ENCODE measurements at places on chromosomes 3 and 15.

DNA sequence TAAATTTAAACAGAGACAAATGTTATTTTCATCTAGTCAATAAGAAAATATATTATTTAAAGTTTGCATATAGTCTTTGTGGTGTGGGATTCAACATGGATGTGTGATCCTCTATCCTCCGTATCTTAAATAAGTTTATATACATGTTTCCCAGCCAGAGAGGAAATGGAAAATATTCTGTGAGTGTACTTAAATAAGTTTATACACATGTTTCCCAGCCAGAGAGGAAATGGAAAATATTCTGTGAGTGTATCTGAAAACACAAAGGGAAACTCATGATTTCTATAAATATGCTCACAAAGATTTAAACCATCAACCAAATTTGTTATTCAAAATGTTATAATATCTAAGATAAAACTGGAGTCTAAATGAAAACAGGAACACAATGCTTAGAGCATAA lies 110.0 kb upstream of the MELTF start:
- no peak for DNase-seq

GRCh38 chr3:23495507-23495906 lies 292.4 kb downstream of the UBE2E2 start:
- DNase-seq, result no peak

DNA sequence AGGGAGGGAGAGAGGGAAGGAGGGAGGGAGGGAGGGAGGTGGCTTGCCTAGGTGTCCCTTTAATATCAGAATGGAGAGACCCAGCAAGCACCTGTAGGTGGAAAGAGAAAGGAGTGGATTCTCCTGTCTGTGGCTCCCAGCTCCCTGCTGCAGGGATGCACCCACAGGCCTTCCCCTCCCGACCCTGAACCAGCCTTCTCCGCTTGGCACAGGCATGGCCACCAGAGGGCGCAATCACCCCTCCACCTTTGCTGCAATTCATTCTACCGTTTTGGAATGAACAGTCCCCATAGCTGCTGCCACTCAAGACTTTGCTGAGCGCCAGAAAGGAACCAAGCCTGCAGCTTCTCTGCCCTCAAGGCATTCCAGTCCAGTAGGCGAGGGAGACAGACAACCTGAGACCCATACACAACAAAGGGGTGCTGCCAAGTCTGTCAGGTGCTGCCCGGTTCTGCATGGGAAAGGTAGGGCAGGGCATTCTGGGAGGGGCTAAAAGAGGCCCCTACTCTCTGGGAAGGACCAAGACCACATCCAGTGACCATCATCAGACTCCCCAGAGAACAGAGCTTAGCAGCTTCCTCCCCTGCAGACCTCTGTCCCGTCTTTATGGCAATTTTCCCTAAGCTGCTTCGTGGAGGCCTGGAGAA lies 4.9 kb downstream of the TLR9 start:
- peak; percentile 77 for DNase-seq

GRCh38 chr3:171190668-171191067 lies 164.1 kb upstream of the SLC2A2 start:
- no peak for DNase-seq

- DNase-seq, result no peak
Observed at GRCh38 chr3:43238801-43239200, 47.5 kb upstream of the SNRK start.

DNA sequence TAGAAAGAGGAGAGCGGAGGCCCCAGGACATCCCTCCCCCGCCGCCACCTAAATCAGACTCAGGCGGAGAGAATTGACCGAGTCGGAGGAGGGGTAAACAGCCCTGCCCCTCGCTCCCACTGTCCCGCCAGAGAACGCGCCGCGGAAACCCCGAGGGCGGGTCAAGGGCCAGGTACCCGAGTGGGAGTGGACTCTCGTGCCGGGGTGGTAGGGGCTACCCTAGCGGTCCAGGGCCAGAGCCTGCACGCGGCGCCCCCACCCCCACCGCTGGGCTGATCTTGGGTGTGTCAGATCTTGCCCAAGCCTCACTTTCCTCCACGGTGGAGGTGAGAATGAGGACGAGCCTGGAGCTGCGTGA lies 19.0 kb downstream of the SPATA12 start:
- DNase-seq, result no peak

DNA sequence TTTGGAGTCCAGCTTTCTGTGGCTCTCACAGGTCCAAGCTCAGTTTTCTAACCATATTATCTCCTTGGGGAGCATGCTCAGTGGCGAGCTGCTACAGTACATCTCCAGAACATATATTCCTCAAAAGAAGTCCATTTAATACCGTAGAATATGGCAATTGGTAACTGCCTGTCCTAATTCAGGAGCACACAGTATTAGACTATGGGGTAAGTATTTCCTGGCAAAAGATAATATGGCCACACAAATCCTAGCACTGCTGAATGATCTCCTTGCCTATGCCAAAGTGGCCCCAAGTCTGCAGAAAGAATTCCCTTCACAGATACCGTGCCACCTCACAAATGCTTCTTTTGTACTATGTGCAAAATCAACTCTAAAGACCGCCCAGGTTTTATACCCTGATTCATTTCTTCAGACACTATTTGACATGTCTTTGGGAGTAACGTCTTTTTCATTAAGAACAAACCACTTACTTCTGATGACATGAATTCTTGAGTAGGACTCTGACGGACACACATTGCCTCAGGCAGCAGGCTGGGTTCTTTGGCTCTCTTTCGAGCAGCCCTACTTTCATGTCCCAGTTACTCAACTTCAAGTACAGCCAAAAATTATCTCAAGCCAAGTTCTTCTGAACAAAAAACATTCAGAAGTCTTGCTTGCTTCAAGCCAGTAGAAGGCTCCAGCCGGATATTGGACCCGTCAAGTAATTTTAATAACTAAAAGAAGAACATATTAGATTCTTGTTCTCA lies 368.3 kb upstream of the DCBLD2 start:
- DNase-seq, result no peak

- no peak for DNase-seq
Observed at GRCh38 chr3:138051947-138052802, 42.2 kb downstream of the CLDN18 start.

- DNase-seq, result no peak
Observed at GRCh38 chr3:130658678-130659077, 88.0 kb downstream of the PIK3R4 start.

DNA sequence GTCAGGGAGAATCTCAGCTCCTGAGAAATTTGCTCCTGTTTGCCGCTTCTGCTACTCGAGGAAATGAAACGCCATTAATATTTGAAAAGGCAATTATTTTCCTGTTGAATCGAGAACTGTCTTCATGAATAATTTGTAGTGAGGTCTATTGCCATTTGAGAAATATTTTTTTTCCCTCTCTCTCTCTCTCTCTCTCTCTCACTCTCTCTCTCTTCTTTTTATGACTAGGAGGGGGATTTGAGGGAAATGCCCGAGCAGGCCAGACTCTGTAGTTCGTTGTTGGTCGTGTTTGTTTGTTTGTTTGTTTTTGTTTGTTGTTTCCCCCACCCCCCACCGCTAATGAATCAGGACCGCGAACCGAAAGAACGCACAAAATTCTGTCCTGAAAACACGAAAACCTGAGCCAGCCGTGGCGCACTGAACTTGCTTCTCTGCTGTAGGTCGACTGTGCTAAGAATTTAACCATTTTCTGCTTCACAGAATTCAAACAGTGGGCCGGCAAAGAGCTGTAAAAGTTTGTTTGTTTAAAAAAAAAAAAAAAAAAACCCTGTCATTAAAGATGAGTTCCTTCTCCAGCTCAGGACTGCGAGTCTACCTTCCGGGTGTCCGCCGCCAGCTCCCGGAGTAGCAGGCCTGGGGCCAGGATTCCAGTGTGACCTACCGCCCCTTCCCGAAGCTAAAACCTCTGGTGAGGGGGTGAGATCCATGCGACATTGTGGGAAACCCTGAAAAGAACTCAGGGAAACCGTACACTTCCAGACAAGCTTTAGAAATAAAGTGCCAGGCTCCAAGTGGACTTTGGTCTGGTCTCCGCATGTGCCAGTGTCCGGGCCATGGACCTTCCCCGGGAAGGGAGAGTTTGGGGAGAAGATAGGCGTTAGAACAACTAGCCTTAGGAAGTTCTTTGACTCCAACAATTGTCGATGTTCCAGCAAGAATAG lies 12.1 kb downstream of the ZIC4 start:
- no peak for DNase-seq

GRCh38 chr15:32099956-32100684 lies 69.8 kb downstream of the CHRNA7 start:
- no peak for DNase-seq

DNA sequence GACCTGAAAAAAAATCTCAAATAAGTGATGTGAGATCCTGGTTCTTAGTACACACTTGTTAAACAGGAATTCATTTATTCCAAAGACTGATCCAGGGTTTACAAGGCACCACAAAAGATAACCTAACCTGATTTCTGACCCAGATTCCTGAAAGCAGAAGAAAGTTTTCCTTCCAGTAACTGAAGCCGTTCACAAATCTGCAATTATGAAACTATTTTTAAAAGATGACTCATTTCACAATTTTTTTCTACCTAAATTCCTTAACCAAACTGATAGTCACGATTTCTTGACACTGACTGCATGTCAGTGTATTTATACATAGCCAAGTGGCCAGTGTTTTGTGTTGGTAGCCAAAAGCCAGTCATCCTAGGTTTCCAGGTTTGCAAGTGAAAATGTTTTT lies 17.1 kb downstream of the SLC9A9 start:
- no peak for DNase-seq

DNA sequence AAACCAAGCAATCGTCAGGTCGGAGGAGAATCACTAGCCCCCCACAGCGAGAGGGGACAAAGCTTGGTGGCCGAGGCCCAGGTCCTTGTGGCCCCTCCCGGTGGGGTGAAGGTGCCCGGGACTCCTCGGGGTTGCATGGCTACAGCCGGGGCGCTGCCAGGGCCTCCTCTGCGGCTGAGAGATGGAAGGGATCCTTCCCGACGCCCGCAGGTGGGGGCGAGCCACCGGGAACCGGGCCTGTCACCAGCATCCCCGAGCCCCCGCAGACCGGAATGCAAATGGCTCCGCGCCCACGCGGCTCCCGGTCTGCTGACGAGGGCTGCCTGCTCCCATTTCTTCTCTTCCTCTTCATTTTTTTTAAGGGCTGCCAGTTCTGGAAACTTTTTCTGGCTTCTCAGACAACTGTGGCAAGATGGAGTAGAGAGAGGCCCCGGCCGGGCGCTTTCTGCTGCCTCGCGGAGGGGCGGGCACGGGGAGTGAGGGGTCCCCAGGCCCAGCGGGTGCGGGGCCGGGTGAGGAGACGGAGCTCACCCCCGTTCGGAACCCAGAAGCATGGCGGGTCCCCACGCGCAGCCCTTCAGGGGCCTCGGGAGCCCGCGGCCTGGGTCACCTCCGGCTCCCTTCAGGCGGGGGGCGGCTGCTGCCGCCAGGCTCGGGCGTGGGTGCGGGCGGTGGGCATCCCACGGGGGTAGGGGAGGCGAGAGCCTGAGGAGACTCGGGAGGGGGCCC lies 27.5 kb downstream of the MELTF start:
- DNase-seq, result no peak

DNA sequence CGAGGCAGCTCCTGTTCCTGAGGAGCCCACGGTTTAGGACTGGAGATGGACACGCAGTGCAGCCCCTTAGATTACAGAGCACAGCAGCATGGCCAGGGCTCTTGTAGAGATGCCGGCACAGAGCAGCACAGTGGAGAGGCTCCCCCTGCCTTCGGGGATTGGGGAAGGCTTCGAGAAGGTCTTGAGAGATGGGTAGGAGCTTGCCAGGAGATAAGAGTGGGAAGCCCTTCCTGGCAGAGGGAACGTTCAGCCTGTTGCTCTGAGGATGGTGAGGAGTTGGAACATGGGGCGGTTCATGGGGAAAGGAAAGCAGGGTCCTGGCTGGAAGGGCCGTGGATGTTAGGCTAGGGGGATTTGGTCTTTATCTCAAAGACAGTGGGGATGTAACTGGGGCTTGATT lies 10.0 kb downstream of the EPB42 start:
- DNase-seq, result no peak

GRCh38 chr3:64079369-64080150 lies 56.3 kb upstream of the PSMD6 start:
- no peak for DNase-seq

DNA sequence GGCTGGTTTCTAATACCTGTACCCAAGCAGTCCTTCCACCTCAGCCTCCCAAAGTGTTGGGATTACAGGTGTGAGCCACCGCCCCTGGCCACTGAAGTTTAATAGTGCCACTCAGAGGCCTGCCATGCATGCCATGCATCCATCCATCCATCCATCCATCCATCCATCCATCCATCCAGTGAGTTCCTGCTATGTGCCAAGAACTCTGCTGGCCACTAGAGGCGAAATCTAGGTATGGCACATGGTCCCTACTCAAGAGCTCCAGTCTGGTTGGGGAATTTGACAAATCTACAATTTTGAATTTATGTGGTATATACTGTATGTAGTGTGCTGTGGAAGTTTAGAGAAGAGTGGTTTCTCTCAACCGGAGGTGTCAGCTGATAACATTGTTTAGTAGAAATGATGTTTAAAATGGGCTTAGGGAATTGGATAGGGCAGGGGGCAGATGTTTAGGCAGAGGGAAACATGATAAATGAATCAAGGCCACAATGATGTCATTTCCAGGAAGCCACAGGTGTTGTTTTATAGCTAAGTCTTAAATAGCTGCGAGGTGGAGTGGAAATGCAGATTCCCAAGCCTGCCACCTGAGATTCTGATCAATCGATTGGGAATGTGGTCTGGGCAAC lies 384.4 kb upstream of the C2CD4B start:
- DNase-seq, result peak; percentile 2

- no peak for DNase-seq
Observed at GRCh38 chr3:41630708-41631107, 331.2 kb downstream of the ULK4 start.

GRCh38 chr3:171458864-171459136 lies 1.4 kb downstream of the TNIK start:
- DNase-seq, result no peak

DNA sequence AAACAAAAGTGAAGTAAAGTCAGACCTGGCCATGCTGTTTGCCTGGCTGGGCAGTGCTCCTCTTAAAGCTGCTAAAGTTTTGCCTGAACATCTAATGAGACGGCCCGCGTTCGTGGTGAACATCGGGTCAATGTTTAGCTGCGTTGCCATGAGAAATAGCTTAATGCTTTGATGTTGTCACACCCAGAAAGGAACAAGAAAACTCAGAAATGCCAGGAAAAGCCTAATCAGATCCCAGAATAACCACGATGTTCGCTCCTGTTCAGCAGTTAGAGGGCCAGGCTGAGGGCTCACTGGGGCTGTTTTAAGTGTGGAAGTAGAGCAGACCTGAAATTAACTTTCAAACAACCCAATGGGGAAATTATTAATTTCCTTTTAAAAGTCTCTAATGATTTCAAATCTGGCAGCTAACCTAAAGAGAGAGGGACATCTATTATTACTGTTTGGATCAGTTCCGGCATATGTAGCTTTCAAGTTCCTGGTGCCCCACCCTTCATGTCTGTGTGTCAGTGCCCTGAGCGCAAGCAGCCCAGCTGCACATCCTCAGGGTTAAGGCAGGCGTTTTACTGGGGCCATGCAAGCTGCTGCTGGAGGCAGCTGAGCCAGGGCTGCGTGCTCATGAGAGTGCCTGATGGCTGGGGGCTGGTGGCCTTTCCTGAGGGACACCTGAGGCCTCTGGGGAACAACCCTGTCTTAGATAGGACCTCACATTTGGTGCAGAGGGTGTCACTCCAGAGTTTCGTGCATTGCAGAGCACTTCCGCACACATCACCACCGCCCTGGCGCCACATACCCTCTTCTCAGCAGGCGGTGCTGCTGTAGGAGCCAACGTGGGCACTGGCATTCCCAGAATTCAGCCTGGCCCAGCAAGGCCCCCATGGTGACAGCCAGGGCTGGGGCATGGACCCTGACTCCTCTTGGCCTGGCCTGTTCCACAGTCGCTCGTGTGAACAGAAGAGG lies 76.6 kb downstream of the LRRK1 start:
- no peak for DNase-seq

- DNase-seq, result no peak
Observed at GRCh38 chr3:55959471-55960080, 472.5 kb upstream of the WNT5A start.

- no peak for DNase-seq
Observed at GRCh38 chr3:133058831-133059230, 20.6 kb downstream of the TMEM108 start.

All from stimulated activated CD4-positive, alpha-beta T cell treated with anti-CD3 and anti-CD28 coated beads, TNF-alpha, amount 100 ng/mL, for 24 hours (primary cell).